ENCODE measurements at places on chromosomes 6 and 20.

DNA sequence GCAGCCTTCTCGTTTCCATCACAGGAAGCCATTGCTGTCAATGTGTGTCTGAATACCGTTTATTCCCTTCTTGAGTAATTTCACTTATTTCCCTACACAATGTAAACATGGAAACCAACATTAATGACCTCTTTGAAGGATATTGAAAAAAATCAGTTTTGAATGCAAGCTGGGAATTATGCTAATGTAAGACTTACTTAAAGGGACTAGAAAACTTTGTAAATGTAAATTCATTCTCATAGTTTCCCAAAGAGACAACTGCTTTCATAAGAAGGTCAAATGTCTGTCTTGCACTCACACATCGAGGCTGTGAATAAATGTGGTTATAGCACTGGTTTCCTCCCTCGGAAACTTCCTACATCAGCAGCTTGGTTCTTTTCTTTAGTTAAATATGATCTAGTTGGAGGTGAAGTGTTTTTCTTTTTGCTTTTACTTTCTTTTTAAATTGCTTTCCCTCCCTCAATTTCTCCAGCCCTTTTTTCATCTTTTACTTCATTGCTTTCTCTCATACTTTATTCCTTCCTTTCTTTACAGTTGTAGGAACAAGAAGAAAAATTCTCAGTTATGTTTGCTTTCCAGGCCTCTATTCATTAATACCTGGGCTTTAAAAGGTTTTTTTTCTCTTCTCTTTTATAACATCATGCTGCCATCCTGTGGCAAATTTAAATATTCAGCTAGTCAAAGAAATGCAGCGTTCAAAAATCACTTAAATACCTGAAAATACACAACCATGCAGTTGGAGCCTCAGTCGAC is 108.3 kb downstream of the TNFAIP3 start:
- no peak for DNase-seq

DNA sequence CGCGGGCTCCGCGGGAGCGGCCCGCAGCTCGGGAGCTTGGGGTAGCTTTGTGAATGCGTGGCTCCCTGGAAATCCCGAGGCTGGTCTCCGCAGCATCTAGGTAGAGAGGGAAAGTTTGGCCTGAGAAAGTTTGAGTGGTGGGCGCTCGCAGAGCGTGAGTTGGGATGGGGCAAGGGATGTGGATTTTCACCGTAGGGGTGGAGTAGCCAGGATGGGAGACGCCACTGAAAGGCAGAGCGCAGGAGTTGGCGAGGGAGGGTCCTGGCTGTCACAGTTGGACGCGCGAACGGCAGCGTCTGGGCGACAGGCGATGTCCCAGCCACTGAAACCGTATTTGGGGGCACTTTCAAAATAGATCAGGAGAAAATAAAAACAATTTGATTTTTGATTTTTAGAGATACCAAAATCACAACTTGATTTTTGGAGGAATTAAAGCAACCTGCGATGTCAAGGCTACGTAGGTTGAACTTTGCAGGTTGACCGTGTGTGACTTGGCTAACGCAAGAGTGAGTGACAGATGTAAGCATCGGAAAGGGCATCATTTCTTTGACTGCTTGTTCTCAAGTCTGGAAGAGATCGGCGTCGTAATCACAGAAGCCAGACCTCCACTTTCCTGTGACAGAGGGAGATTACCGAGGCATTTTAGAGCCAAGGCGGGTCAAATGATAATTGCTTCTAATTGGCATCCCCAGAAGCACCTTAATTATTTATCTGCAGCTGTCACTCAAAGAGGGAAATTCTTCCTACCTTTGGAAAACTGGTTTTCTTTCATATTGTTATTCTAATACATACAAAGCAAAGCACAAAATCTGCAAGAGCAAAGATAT is 646 bp downstream of the HEY2 start:
- DNase-seq, result peak; percentile 13

- DNase-seq, result no peak
Measured at GRCh38 chr20:1832634-1833033, 62.6 kb upstream of the SIRPA start.

- no peak for DNase-seq
Measured at GRCh38 chr6:121666814-121667213, 231.4 kb downstream of the GJA1 start.

DNA sequence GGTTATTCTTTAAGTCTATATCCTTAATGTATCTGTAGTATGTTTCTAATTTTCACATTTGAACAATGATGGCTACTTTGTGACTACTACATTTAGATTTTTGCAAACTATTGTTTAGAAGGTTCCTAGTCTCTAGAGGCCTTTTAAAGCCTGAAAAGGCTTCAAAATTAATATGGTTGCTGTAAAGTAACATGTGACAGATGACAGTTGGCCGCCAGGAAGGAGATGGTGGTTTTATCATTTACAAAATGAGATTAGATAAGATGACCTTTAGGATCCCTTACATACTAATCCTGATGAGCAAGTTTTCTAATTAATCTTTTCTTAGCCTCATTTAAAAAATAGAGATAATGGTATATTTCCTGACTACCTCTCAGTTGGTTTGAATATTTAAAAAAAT is 18.8 kb downstream of the SCAF8 start:
- DNase-seq, result no peak

DNA sequence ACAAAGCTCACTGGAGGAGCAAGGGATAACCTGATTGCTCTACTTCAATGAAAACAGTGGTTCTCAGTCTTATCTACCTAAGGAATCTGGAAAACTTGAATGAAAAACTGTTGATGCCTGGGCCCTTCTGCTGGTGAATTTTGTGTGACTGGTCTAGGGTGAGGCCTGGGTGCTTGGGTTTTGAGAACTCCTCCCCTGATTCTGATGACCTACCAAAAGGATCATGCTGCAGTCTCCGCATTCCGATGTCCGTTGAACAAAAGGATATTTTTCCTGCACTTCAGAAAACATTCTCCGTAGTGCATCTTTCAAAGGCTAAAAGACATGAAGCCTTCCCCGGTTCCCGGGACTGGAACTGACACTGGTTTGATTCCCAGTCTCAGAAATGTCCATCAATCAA is 157.9 kb downstream of the SYNDIG1 start:
- no peak for DNase-seq

- no peak for DNase-seq
Measured at GRCh38 chr6:170346649-170347048, 40.1 kb downstream of the FAM120B start.

DNA sequence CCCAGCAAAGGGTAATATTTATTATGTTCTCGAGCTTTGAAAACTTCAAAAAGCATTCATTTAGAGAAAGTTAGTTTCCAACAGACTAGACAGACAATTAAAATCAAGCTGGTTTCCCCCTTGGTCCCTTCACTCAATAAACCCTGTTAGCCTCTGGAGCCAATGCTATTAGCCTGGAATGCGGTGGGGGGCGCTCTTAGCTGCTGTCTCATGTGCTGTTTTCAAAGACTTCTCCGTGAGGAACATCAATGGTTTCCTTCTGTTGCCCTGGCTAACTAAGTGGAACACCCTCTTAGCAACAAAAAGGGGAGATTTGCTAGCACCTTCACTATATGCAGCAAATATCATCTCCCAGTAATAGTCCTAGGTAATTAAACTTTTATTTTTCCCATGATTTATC is 86.4 kb downstream of the LY86 start:
- no peak for DNase-seq

DNA sequence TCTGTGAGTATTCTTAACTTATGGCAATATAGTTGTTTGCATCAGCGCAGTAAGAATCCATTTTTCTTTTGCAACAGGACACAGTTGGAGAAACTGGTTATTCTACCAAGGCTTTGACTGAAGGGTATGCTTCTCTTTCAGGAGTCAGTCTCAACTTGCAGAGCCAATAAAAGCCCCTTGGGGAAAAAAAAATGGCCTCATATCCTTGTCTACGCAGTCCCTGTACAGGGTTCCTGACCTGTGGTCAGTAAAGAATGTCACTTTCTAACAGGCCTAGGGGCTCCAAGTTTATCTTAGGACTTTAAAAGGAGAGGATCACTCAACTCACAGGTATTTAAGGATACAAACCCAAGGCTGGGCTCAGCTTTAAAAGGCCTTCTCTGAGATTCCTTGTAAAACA is 6.9 kb upstream of the RNGTT start:
- no peak for DNase-seq
